ENCODE measurements at places on chromosomes 12 and 14.

- DNase-seq, result no peak
Observed at GRCh38 chr14:32656601-32657000, 282.1 kb upstream of the NPAS3 start.

DNA sequence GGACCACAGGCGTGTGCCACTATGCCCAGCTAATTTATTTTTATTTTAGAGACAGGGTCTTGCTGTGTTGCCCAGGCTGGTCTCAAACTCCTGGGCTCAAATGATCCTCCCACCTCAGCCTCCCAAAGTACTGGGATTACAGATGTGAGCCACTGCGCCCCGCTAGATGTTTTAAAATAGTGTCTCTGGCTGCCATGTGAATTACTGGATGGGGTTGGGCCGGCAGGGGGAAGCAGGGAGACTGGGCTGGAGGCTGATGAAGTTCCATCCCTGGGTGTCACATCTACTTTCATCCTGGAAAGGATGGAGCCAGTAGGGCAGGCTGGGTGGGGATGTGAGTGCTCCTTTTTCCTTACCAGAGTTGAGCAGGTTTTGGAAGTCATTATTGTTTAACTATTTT, 46.1 kb downstream of the DNAH10 start:
- no peak for DNase-seq

DNA sequence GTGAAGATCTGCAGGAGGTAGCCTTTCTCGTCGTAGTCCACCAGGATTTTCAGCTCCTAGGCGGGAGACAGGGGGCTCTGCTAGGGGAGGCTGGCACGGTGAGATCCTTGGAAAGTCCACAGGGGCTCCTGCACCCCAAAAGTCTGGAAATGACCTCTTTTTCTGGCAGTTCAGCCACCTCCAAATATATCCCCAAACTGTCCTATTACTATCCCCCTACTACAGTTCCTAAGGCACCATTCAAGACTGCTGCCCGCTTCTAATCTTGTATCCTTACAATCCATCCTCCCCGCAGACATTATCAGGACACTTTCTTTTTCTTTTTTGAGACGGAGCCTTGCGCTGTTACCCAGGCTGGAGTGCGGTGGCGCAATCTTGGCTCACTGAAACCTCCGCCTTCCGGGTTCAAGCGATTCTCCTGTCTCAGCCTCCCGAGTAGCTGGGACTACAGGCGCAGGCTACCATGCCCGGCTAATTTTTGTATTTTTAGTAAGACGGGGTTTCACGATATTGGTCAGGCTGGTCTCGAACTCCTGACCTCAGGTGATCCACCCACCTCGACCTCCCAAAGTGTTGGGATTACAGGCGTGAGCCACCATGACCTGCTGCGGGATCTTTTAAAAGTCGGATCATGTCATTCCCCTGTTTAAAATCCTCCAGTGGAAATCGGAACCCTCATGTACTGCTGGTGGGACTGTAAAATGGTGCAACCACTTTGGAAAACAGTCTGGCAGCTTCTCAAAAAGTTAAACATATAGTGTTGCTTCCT, 18.5 kb downstream of the HPD start:
- DNase-seq, result no peak

GRCh38 chr12:127041985-127042625, 1224.9 kb upstream of the TMEM132C start:
- no peak for DNase-seq

DNA sequence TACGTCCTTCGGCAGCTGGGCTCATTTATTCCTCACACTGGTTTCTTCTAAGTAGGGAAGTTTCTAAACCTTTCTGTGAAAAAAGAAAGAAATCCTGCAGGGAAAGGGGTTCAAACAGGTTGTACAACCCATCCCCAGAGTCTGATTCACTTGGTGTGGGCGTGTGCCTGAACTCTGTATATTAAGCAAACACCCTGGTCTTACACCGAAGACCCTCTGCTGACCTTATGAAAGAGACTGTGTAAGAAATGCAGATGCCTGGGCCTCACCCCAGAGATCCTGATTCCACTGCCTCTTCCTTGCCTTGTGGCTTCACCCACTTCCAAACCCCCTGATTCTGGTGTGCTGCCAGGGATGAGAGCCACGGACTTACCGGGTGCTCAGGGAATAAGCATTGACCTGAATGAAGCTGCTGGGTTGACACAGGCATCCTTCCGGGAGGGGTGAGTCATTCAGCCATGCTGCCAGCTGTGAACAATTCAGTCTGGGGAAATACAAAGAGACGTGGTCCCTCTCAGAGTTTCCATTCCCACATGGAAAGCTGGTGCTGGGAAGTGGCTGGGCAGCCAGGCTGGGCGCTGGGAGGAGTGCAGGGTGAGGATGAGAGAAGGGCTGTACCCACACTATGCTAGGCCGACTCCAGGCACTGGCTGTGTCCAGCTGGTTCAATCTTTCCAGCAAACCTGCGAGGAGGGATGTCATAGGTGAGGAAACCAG, 26.5 kb upstream of the ACTN1 start:
- no peak for DNase-seq

DNA sequence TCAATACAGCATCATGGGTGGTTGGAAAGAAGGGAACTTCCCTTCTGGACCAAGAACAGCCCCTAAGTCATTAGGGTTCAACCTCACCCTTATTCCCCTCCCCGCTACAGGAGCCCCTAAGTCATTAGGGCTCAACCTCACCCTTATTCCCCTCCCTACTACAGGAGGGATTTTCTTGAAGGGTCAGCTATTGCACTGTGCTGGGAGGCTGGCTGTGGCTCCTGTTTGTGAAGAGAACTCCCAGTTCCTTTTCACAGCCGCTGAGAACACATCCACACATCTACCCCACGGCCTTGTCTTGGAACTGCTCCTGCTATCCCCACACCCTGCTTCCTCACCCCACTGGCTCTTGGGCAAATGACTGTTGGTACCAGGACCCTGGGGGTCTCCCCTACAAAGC, 44.9 kb downstream of the ERH start:
- no peak for DNase-seq

DNA sequence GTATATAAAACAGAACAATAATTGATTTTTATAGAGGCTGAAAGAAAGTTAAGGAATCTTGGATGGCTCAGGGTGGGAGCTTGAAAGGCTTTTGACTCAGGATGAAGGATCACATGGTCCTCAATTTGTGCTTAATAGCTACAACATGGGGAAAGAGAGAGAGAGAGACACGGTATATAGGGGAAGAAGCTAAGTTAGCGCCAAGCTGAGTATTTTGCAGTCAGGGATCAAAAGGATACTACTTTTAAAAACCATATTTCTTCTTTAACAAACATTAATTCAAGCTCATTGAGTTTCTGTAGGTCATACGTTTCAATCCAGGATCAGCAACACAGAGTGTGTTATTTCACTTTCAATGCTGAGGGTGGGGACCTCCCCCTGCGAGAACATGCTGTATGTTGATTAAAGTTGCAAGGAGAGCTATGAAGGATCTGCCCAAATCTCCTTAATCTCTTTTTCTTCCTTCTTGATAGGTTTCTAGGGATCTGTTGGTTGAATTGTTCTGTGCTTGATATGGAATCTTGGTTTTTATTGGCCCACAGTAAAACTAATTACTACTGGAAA, 133.1 kb upstream of the NUDT4 start:
- no peak for DNase-seq

DNA sequence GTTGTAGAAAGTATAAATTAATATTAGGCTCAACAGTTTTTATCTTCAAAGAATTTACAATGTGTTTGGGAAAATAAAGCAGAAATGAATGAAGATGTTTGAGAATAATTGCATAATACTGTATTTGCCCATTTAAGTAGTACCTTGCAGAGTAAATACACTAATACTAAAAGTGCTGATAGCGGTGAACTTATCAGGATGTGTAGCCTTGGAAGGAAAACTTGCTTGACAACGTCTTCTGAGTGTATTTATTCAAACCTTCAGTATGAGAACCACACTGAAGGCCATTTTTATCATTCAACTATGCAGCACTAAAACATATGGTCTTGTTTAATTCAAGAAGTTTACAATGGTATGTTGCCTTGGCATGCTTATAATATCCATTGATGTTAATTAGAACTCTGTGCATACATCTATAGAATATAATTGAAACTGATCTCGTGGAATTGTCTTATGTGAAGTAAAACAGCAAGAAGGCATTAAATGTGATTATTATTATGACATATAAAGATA, 41.3 kb downstream of the MSRB3 start:
- no peak for DNase-seq

DNA sequence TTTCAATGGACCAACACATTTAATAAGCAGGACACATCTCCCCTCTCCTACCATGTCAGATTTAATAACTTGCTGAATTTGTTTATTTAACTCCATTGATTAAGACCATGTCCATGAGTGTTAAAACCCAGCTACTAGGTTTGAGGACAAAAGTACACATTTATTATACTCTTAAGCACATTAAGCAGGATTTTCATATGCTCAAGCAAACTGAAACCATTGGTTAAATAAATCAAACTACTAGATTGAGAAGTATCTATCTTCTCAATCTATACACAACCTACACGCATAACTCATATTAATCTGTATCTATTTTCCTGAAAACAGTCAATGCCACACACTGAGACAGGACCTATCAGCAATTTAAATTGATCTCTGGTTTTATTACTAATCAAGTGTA, 85.2 kb downstream of the KITLG start:
- DNase-seq, result no peak

GRCh38 chr12:113740699-113741098, 225.4 kb downstream of the RBM19 start:
- no peak for DNase-seq

GRCh38 chr14:29587761-29588470, 339.7 kb downstream of the PRKD1 start:
- DNase-seq, result no peak

DNA sequence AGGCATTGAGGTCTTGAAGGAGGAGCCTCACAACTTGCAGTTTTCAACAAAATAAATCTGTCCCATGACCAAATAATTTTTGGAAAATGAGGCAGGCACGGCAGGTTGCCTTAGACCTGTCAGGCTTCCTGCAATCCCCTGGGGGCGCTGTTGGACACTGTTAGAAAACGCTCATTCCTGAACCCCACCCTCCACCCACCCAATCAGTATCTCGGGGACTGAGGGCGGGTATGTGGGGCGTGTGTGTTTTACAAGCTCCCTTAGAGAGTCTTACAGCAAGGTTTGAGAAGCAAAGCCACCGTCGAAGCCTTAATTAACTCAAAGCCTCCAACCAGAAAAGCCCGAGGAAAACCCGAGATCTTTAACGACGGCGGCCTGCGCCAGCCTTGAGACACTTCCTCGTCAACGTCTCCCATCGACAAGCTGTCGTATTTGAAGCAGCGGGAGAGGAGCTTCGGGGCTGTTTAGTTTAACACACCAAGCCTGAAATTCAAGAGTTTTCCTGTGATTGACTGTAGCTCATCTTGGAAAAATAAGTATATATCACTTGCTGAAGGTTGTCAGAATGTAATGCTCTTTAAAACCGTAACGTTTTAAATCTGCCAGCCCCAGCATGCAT, 123.0 kb downstream of the GLT1D1 start:
- no peak for DNase-seq

DNA sequence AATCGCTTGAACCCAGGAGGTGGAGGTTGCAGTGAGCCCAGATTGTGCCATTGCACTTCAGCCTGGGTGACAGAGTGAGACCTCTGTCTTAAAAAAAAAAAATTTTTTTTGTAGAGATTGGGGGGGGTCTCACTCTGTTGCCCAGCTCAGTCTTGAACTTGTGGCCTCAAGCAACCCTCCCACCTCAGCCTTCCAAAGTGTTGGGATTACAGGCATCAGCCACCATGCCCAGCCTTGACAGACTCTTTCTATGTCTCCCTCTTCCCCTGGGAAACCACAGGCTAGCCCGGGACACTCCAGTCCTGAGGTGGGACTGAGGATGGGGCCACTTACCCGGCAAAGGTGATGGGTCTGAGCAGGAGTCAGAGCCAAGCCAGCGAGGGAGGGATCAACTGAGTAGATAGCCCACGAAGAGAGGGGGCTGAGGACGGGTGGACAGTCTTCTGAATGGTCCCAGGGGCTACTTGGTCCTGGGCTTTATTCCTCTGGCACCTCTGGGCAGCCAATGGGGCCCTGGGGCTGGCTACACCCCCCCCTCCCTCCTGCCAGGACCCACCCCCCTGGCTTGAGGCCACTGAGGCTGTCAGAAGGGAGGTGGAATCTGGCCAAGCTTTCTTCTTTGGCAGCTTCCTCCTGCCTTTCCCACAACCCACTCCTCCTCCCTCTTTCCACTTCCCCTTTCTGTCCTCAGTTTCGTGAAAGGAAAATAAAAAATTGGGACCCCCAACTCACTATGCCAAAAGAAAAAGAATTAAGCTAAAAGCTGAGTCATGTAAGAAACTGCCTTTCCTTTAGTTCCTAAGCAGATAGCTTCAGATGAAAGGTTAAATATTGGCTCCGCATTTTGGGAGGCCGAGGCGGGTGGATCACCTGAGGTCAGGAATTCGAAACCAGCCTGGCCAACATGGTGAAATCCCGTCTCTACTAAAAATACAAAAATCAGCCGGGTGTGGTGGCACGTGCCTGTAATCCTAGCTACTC, at the start of gene SDS:
SDS (minus strand) TSS at position 453 of the 981 bp plus-strand sequence. CDS start 4,179 bp downstream, outside the sequence.
- no peak for DNase-seq

- DNase-seq, result no peak
Observed at GRCh38 chr12:76548222-76548837, 11.2 kb downstream of the OSBPL8 start.

GRCh38 chr14:101335061-101335661, 226.1 kb upstream of the DIO3 start:
- DNase-seq, result no peak

DNA sequence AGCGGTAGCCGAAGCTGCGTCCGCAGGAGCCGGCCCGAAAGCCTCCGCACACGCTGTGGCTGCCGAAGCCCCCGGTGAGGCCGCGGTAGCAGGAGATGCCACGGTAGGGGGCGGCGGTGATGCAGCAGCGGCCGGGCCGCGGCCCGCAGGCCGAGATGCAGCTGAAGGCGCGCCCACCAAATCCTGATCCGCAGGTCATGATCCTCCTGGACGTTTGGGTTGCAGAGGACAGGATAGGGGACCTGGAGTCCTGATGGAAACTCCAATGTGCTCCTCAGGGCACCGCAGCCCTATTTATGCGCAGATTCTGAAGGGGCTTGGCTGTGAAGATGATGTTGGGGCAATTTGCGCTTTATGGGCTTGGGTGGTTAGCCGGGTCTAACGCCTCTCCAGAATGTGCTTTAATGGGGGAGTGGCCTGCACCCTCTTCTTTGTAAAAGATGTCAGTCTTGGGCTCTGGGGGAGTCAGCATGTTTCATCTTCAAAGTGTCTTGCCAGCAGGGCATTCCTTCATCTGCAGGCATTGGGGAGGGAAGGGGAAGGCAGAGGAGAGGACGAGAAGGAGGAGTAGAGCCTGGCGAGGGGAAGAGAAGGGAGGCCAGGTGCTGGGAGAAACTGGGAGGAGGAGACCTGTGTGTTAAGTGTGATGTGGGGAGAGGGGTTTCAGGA, at the start of gene KRT81:
KRT81 (minus strand) TSS at position 268 of the 669 bp plus-strand sequence; CDS start at position 199, 69 bp downstream.
- no peak for DNase-seq

DNA sequence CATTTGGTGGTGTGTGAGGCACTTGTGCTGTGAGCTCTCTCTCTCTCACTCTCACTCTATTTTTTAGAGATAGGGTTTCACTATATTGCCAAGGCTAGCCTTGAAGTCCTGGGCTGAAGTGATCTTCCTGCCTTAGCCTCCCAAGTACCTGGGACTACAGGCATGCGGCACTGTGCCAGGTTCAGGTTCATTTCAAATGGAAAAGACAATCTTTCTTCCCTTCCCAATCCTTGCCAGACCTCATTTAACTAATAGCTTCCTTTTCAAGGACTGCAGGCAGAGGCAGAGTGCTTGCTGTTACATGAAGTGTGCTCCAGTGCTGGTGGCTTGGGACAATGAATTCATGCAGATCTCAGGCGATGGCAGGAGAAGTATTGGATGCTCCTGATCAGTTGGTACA, 73.2 kb upstream of the BICD1 start:
- DNase-seq, result no peak

- no peak for DNase-seq
Observed at GRCh38 chr12:2429032-2429431, 365.7 kb upstream of the FKBP4 start.

GRCh38 chr12:1579651-1580435, 14.5 kb downstream of the FBXL14 start:
- DNase-seq, result no peak

Measured in esophagus squamous epithelium (tissue), 5 donors.